ENCODE measurements at places on chromosomes 5 and 9.

DNA sequence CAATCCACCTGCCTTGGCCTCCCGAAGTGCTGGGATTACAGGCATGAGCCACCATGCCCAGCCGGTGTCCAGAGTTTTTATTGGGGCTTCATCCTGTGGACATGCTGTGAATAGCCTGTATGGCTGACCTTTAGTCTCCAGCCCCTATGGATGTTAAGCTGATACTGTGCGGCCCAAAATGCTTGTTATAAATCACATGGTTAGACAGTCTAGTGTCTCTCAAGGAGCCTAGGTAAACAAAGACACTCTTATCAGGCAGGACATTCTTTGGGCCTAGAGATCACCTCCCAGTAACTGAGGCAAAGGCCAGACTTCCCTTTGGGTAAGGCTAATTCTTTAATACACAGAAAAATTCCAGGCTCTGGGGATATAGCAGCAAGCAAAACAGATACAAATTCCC, 22.0 kb upstream of the SLC46A2 start:
- DNase-seq: no peak

DNA sequence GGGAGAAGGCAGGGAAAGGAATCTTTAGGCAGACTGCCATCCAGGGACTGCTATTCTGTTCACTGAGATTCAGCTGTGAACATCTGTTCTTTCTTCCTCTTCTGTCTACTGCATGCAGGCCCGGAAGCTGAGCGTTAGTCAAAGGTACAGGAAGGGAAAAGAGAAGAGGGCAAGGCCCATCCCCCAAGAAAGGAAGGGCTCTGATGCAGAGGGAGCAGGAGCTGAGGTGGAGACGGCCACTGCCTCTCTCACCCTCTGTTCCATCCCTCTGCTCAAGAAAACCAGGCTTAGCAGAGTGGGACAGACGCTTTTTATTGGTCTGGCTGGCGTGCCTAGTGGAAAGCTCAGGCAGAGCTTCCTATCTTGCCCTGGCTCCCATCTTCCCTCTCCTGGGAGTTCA, 57.6 kb downstream of the PFDN1 start:
- no peak for DNase-seq

- DNase-seq: no peak
Measured at GRCh38 chr5:159149085-159149484, 49.4 kb upstream of the EBF1 start.

DNA sequence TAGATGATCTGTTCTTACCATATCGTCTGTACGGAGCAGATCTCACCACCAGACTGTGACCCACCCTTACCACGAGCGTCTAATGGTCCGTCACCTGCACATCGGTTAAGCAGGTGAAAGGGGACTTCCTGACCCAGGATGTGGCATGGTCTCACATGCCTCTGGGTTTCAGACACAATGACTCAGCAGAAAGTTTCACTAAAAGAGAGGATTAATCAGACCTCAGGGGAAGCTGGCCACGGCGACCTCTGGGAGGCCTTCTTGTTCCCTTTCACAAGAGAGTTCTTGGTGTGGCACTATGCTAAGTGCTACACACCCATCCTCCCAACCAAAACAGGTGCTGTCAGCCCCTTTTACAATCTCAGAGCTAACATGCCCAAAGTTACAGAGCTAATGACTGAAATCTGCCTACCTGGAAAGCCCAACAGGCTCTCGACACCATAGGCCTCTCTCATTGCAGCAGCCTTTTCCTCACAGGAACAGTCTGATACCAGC, 41.6 kb downstream of the ADAMTS12 start:
- no peak for DNase-seq

DNA sequence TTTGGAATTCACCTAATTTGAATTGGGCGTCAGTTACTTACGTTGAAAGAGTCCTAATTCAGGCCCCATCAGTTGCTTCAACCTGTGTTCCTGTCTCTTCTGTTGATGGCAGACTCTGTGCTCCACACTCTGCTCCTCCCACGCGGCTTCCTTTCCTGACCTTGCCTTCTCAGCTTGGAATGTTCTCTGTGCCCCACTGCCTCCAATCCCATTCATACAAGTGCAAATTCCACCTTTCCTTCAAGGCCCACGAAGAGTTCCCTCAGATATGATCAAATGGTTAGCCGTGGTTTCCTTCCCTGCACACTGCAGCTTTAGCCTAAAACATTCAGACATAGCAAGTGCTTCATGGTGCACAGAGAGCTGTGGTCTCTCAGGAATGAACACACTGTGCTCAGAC, 65.7 kb downstream of the SREK1 start:
- DNase-seq: no peak

- DNase-seq: no peak
Measured at GRCh38 chr9:6219040-6219439, 3.4 kb downstream of the IL33 start.

DNA sequence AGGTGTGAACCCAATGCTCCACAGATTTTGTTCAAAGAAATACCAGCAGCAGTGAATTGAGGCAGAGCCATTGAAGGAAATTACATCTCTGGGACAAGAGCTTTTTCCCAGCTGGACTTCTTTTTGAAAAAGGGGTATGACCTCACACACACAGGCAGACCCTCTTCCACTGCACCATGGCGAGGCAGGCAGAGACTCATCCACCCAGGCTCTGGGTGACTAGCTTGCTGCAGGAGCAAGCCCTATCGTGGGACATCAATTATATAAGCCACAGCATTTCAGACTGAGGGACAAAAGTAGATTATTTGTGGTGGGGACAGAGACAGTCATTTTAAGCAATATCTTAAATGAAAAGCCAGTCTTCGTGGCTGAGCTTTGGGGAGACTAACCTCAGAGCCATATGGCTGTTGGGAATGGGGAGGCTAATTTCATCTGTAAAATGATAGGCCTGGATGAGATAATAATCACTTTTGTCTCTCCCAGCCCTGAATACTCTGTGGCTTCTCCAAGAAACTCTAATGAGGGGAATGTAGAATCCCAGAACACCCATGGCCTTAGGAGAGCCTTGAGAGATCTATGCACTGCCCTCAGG, 113.1 kb upstream of the TNC start:
- no peak for DNase-seq

DNA sequence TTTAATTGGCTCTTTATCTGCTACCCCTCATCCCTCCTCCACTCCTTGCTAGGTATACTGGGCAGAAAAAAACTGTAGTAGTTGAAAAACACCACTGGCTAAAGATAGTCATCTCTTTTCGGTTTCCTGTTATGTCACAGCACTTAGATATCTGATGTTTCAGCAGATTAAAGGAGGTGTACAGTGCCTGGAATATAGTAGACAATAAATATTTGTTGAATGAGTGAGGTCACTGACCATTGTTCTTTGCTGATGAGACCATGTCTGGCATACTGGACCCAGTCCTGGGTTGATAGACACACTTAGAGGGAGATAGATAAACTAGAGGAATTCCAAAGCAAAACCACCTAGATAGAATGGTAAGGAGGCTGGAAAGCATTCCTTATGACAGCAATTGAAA, 3.2 kb downstream of the GRPEL2 start:
- no peak for DNase-seq
